Stimulated activated CD8-positive, alpha-beta memory T cell treated with anti-CD3 and anti-CD28 coated beads, Interleukin-15, amount 100 ng/mL, for 1 hour (primary cell): ENCODE measurements at places on chromosomes 6 and 20.

- DNase-seq = no peak
Measured at GRCh38 chr6:49097116-49097515, 365.9 kb downstream of the MMUT start.

DNA sequence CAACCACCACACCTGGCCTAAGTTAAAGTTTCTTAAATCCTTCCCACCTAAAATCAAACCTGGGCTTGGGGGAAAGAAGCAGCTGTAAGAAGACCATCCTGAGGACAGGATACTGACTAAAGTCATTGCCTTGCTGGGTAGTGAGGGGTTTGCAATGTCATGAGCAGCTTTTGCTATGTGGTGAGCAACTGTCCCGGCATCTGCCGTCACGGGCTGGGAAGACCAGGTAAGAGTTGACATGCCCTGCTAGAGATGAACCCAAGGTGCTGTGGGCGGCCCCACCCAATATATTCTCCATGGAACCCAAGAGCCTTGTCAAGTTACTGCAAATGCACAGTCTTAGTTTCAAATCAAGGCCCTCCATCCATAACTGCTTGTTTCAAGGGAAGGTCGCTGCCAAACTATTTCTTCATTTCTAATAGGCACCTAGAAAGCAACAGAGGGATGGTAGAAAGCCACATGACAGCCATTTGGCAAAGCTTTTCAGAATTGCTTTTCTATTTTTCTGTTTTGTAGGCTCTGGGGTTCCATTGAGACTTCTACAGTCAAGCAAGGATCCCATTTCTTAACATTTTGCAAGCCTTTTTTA is 357.8 kb upstream of the JARID2 start:
- DNase-seq = no peak

GRCh38 chr6:165223736-165224135 is 85.7 kb downstream of the C6orf118 start:
- no peak for DNase-seq

- no peak for DNase-seq
Measured at GRCh38 chr6:83890520-83890919, 31.0 kb downstream of the CYB5R4 start.

DNA sequence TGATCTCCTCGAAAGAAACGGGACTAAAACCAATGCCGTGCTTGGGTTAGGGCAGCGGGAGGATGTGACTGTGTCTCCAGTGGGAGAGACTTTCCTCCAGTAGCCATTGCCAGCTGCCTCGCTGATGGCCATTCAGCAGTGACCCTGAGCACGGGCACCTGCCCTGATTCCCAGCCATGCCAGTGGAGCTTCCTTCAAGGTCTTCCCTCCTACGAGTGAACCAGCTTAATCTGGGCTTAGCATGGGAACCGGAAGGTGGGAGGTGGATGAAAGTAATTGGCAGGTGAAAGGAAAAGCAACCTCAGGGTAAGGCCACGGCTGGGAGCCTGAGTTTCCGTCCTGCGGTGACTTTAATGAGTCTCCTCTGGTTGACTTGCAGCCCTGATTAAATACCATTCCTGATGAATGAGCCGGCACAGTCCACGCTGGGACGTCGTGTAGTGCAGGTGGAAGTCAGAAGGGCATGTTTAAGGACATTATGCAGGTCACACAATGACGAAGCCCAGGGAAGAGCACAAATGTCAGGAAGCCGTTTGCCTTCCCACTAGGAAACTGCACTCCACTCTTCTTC is 813.5 kb downstream of the QKI start:
- DNase-seq = no peak

DNA sequence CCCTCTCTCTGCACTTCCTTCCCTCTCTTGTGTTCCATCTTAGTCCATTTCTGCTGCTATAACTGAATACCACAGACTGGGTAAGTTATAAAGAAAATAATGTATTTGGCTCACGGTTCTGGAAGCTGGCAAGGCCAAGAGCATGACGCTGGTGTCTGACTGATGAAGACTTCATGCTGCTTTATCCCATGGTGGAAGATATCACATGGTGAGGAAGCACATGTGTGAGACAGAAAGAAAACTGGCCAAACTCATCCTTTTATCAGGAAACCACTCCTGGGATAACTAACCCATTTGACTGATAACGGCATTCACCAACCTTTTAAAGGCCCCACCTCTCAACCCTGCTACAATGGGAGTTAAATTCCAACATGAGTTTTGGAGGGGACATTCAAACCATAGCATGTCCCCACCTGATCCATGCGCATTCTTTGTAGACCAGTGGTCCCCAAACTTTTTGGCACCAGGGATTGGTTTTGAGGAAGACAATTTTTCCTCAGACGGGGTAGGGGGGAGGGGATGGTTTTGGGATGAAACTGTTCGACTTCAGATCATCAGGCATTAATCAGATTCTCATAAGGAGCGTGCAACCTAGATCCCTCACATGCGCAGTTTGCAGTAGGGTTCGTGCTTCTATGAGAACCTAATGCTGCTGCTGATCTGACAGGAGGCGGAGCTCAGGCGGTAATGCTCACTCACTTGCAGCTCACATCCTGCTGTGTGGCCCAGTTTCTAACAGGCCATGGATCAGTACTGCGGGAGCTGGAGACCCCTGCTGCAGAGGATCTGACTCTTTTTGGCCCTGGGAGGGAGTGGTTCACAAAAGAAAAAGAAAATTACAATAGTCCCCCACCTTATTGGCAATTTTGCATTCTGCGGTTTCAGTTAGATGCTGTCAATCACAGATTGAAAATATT is 71.7 kb upstream of the RNF24 start:
- DNase-seq = no peak

GRCh38 chr6:43396408-43397149 is 27.1 kb upstream of the ZNF318 start:
- DNase-seq = no peak
